ENCODE measurements at places on chromosomes 3 and 15.

- no peak for DNase-seq
Observed at GRCh38 chr15:88022716-88023115, 233.8 kb downstream of the NTRK3 start.

GRCh38 chr15:47764666-47765065 lies 47.4 kb downstream of the SEMA6D start:
- no peak for DNase-seq

DNA sequence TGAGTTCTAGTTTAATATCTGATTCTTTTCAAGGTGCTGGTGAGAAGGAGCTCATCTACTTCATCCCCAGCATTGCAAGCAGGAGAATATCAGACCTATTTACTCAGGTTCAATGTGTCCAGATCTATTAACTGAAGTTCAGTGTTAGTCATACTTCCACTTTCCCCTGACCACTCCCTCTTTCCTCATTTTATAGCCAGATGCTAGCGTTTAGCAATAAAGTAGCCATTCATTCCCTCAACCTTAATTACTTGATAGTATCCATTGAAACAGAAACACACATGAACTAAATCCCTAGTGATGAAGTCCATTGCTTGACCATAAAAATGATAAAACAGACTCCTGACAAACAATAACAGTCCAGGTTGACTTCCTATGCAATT lies 60.0 kb downstream of the RPL22L1 start:
- DNase-seq = no peak

DNA sequence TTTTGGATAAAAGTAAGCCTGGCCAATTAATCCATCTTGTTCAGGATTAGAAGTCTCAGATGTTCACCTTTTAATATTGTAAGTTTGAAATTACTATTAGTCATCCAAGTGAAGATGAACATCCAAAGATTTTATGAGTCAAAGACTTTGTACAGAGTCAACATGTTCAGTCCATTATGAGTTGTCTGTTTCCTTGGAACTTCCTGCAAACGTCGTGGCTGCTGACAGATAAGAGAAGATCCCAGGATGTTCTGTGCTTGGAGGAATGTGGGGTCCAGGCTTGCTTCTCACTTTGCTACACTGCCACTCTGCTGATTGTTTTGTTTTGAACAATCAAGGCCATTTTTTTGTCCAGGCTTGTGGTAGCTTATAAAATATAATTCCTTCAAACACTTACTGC lies 74.3 kb upstream of the SLCO2A1 start:
- no peak for DNase-seq

GRCh38 chr15:74530771-74531143 lies 10.3 kb upstream of the ARID3B start:
- no peak for DNase-seq

DNA sequence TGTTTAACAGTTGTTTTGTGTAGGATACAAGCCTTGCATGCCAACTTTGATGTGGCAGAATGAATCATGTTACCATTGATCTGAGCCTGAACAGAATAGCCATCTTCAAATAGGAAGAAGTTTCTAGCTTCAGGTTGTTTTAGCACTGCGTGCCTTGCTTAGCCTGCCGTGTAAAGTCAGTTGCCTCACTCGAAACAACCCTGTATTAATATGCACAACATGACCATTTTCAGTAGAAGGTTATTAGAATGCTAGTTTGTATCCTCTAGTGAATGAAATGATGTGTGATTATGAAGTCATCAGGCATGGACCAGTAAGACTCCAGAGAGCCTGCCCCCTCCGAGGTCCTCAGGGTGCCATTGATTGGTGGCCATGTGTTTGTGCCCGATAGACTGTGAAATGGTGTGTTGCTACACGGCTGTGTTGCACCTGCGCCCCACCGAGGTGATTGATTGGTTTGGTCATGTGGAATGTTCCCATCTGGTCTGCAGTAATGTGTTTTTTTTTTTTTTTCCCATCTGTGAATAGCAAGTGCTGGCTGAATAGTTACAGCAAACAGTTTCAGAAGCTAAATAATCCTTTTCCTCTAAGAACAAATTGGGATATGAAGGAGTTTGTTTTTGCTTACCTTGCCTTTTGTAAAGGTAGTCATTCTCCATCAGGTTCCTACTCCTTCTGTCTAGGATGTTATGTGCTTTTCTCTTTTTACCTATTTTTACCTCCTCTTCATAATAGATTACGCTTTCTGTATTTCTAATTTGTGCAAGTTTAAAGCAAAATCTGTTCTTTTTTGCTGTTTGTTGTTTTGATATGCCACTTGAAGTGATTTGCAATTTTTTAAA lies 214.9 kb downstream of the TCF12 start:
- DNase-seq = peak; percentile 72

GRCh38 chr3:187360596-187360995 lies 7.6 kb upstream of the RTP4 start:
- no peak for DNase-seq

DNA sequence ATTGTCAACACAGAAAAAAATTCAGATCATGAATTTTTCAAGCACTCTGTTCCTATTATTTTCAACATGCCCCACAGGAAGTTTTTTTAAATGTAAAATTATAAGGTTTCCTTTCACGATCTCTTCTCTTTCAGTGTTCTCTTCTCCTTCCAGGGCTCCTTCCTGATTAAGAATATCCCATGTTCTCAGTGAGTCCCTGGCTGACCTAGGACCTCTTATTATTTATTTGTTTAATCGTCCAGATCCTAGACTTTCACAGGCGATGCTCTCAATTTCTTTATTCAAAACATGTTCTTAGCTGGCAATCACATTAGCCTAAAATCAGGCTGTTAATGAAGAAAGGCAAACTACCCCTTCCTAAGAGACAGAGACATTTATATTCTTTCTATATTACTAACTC lies 124.3 kb downstream of the ABI3BP start:
- DNase-seq = no peak

DNA sequence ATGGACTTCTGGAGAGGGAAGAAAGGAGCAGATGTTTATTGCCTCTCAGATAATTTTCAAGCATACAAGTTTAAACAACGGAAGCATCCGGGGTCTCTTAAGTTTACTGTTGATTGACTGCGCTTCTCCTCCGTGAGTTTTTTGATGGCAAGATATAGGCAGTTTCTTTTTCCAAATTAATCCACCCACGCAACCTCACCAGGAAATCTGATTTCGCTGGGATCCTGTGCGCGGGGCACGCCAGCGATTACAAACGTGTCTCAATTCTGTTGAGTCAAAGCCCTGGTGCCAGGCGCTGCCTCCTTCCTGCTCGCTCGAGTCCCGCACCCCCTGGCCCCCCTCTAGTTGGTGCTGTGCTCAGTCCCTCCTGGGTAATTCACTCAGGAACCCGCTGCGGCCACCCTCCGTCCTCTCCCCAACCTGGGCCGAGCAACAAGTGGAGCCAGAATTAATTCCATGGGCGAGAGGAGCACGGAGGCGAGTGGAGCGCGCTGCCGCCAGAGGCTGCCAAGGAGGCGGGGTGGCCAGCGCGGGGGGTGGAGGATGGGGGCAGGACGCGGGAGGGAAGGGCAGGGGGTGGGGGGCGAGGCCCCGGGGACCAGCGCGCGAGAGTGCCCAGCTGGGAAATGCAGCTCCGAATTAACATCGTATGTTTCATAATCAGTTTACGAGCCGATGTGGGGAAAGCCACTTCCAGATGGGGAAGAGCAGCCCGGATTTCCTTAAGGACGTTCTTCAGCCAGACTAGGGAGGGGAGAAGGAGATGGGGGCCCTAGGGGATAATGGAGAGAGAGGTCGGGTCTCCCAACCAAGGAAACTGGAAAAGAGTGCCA lies 6.0 kb downstream of the WNT5A start:
- no peak for DNase-seq

DNA sequence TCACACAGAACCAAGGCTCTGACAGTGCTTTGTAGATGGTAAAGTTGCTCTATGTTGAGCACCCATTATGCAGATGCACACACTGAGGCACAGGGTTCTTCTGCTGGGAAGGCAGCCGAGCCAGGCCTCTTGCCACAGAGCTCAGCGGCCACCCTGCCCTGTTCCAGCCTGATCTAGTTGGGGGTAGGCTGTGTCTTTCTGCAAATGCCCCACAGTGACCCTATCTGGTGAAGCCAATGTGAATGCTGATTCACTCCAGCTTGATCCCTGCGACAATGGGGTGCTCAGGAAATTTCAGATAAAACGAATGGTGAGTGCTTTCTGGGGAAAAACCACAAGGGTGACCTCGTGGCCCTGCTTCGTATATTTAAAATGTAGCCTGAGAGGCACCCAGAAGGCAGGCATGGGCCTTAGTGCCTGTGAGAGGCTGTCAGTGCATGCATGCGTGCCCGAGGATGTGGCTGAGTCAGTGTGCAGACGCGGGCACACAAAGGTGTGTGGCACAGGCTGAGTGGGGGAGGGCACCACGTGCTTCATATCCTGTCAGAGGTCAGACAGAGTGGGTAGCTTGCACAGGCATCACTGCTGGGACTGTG lies 85.7 kb downstream of the ATP2B2 start:
- DNase-seq = no peak

GRCh38 chr3:112302881-112303763 lies 9.1 kb upstream of the SLC9C1 start:
- no peak for DNase-seq

- DNase-seq = no peak
Observed at GRCh38 chr3:44687898-44688297, 24.6 kb upstream of the ZNF502 start.

GRCh38 chr15:78290222-78290621 lies 9.2 kb downstream of the SKIC8 start:
- DNase-seq = no peak

DNA sequence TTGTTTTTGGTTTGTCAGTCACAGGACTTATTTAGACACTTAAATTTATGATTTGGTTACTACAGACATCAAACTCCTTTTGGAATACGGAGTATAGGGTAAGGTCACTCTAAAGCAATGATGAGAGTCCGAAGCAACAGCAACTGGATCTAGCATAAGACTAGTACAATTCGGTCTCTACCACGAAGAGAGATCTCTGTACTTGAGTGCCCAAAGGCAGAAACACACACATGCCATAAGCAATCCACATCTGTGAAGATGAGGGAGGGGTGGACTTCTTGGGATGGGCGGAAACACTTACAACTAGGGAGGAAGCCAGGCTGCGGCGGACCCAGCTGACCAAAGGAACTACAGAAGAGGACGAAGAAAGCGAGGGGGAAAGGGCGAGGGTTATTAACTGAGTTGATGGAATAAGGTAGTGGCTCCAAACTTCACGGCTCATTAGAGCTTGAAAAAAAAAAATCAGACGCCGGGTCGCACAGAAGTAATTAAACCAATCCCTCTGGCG lies 595 bp downstream of the DPH6 start:
- peak; percentile 54 for DNase-seq

- no peak for DNase-seq
Observed at GRCh38 chr3:56365905-56366640, 102.2 kb downstream of the ERC2 start.

- no peak for DNase-seq
Observed at GRCh38 chr3:102390171-102390864, 44.5 kb upstream of the ZPLD1 start.

DNA sequence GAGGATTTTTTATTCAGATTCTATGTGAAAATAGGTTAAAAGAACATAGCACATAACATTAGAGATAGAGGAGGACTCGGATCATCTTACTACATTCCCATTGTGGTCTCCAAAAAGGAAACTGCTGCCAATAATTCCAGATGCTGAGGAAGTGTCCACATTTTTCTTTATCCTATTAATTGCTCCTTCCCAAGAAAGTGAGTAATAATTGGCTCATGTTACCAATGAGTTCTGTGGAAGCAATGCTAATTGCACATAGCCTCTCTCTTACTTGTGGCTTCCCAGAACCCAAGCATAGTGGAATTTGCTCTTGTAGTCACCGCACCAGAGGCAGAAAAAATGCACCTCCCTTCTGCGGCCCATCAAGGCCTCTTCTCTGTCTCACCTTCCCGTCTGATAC lies 208.4 kb downstream of the PLOD2 start:
- DNase-seq = no peak

Data from COR-L47 (cell line).